ENCODE measurements at places on chromosomes 12 and 14. TPM values are rescaled to one million over a fixed set of nuclear protein-coding genes. Genes with fewer than 3 reads are reported as not detected.

DNA sequence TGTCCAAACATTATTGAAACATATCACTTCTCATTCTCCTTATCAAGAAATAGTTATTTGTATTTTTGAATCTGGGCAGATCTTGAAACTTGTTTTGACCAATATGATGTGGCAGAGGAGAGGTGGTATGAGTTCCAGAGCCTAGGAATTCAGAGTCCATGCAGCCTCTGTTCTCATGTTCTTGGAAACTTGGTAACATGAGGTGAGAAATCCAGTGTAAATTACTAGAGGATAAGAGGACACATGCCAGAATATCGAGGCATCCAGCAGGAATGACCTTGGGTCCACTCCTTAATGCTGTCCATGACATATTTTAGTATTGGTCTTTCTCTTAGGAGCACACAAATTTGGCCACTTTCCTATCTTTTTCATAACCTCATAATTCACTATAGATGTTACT is 1374.6 kb downstream of the FSCB start:
- no peak for DNase-seq

OTX2 gene
- total RNA-seq: 8.2 TPM

DNA sequence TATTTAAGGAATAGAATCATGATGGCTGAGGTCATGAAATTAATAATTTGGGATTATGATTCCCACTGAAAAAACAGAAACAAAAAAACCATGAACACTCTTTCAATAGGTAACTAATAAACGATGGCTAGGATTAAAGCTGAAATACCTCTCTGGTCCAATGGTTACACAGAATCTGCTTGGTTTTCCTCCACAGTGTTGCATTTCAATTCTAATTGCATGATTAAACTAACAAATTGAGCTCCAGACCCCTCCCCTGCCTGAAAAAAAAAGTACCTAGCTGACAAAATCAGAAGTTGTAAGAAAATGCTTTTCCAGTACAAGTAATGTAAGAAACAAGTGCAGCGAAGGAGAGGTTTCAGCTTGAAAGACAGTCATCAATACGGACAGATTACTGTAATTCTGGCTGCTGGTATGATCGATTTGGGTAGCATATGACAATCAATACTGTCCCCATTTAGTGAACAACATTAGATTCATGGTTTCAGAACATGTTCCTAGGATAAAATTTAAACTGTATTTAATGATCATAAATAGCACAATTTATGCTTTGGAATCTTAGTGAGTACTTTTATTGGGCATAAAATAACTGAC is 32.0 kb downstream of the INSM2 start:
- DNase-seq: no peak

DNA sequence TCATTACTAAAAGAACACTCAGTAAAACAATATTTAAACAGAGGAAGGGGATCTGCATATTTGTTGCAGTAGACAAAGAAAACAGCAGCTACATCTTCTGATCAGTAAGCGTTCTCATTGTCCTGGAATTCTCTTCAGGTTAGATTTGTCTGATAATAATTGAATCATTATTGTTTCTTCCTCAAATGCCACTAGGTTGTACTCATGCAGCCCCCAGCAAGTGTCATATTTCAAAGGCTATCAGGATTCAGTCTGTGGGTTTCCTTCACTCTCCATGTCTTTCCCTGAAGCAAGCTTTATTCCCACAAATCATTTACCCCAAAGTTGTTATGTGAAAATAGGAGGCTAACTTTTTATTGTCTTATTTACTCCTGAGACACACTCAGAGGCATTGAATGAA is 14.7 kb downstream of the PIK3C2G start:
- DNase-seq: peak; percentile 72

GRCh38 chr14:38791862-38792261 is 311.2 kb downstream of the SEC23A start:
- DNase-seq: no peak

DNA sequence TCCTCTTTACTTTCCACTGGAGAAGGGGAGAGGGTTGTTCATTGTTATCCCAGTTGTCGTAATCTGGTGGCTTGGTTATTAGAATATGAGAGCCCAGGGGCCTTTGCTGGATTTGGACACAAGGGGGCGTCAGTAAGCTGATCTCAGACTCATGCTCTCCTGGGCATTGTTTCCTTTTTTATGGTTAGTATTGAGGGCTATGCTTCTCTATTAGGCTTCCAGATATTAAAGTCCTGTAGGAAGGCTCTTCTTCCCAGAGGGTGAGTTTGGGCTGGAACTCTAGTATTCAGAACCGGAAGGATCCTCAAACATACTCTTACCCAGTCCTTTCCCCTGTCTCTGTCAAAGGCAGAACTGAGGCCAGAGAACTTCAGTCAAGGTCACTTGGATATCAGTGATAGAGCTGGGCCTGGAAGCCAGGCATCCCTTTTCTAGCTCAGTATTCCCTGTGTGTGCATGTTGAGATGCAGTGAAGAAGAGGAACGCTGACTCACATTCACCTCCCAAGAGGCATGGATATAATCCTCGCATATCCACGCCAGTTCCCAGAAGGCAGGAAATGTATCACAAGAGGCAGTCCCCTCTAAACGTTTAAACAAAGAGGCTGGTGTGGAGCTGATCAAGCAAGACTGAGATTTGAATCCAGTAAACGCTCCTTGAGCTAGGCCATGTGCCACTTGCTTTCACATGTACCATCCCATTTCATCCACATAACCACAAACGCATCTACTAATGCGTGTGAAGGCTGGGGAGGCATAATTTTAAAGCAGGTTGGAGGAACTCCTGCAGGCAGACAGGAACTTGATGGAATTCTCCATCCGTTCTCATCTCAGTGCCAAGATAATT is 41.6 kb downstream of the UBE3B start:
- DNase-seq: peak; percentile 85

SLC5A8 gene
- total RNA-seq: not detected

TRPV4 gene
- total RNA-seq: 0.75 TPM

DNA sequence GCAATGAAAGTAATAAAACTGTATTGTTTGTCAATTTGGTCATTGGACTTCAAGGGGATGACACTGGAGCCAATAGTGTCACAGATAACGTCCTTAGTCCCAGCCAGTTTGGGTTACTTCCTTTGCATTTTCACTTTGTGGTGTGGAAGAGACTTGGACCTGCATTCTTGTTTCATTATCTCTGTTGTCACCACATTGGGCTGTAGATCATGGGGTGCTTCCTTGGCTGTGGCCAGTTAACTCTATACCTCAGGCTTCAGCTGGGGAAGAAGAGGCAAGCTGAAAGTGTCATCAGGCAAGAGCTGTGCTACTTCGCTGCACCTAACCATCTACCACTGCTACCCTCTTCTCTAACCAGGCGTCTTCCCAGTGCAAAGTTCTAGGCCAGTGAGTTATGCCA is 15.1 kb upstream of the CISTR start:
- DNase-seq: peak; percentile 20

SOX5 gene
- total RNA-seq: 14.1 TPM

DNA sequence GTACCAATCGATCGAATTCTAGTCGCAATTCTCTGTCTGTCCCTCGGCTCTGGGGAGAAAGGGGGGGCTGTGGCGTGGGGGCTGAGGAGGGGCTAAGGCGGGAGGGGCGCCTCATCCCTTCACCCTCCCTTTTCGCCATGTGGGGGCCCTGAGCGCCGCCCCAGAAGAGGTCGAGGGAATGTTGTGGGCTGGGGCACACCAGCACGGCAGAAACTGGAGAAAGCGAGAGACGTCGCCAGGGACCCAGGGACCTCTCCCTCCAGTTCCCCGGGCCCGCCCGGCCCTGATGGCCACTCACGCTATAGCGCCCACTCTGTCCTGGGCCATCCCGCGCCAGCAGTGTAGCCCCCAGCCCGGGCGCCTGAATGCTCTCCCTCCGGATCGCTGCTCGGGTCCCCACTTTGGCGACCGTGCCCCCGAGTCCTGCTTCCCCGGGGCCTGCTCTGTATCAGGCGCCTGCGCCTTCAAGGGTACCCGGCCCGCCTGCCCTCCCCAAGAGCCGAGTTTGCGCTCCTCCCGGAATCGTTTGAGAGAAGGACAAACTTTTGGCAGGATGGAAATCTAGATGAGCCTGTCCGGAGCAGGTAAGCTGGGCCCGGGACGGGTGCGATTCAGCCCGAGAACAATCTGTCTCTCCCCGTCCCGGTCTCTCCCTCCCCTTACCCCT is 62.6 kb downstream of the SMUG1 start:
- DNase-seq: no peak

TMEM63C gene
- total RNA-seq: 11.3 TPM

GRCh38 chr14:90536092-90536491 is 139.3 kb downstream of the CALM1 start:
- peak; percentile 23 for DNase-seq

- DNase-seq: no peak
Measured at GRCh38 chr12:3604748-3605586, 114.0 kb downstream of the PRMT8 start.

SLC10A1 gene
- total RNA-seq: not detected

SLIRP gene
- total RNA-seq: 189 TPM

GALNT16 gene
- 6.3 TPM for total RNA-seq

RNFT2 gene
- total RNA-seq: 8.9 TPM

DNA sequence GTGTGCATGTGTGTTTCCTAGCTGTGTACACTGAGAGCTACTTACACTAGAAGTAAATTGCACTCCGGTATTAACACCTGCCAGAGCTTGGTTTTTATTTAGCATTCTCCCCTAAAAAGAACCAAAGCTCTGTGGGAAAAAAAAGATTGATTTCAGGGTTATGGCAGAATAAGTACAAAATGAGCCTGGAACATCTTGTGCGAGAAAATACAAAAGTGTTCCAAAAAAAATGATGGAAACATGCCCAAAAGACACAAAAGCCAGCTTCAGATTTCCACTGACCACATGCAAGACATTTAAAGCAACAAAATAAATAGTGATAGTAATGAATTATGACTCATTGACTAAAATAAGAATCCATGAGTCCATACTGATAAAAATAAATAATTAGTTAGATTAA is 188.3 kb downstream of the GXYLT1 start:
- DNase-seq: peak; percentile 59

TPH2 gene
- 0.24 TPM for total RNA-seq

- DNase-seq: no peak
Measured at GRCh38 chr12:116433249-116433648, 125.9 kb upstream of the MAP1LC3B2 start.

GRCh38 chr12:94590428-94590827 is 59.9 kb downstream of the TMCC3 start:
- DNase-seq: no peak

- DNase-seq: no peak
Measured at GRCh38 chr14:65549429-65549828, 136.9 kb downstream of the FUT8 start.

- no peak for DNase-seq
Measured at GRCh38 chr12:53754188-53754585, 2.4 kb upstream of the CISTR start.

DNA sequence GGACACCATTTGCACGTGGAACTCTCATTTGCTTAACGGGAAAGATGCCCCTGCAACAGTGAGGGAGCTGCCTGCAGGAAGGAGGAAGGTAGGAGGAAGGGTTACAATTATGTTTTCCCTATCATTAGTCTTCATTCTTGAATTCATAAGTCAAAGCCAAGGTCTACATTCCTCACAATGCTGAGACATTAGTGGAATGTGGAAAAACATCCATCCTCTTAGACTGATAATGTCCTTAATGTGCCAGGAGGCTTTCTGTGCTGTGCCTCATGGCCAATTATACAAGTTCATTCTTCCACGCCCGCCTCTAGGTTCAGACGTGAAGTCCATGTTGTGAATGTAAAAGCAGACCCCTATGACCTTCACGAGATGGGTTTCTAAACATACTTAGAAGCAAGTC is 1212.4 kb upstream of the TMEM132C start:
- DNase-seq: peak; percentile 78

KRT73 gene
- not detected for total RNA-seq

LHX5 gene
- not detected for total RNA-seq

KRT86 gene
- total RNA-seq: 0.43 TPM

FSCB gene
- not detected for total RNA-seq

- no peak for DNase-seq
Measured at GRCh38 chr14:63881926-63882325, 29.1 kb downstream of the SYNE2 start.

FAM181A gene
- not detected for total RNA-seq

DNA sequence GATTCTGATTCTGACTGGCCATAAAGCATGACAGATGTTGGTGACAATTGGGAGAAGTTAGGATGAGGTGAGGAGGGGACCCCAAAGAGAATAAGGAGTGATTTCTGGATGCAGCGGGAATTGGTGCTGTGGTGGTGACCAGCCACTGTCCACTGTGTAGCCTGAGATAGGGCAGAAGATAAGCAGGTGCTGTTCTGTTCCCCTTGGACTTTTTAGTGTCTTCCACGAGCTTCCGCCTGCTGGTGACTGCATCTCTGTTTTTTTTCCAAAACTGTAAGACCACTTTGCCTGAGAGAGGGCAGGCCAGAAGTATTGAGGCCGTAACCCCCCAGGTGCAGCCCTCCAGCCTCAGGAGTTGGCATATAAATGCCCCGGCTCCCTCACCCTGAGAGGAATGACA is 161.2 kb upstream of the MYL2 start:
- DNase-seq: no peak

DLK1 gene
- 1.3 TPM for total RNA-seq

SDR9C7 gene
- total RNA-seq: 0.17 TPM

DNA sequence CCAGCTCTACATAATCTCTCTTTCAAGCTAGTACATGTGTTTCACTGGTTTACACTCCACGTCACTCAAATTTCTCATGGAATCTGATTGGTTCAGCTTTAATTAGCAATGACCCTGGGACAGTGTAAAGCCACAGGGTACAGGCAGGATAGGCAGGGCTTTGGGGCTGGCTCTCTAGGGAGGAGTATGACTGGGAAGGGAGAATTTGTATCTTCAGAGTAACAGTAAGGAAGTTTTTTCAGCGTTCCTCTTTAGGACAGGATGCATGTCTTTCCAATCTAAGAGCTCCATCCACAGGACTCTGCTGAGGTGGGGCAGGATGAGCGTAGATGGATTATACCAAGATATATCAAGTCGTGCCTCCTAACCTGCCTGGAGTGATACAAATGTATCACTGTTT is 112.0 kb upstream of the CLEC14A start:
- no peak for DNase-seq

GRCh38 chr12:97875064-97875463 is 412.5 kb downstream of the RMST start:
- DNase-seq: no peak

- peak; percentile 69 for DNase-seq
Measured at GRCh38 chr14:54564868-54565784, 1.8 kb upstream of the SAMD4A start.

OLR1 gene
- 0.96 TPM for total RNA-seq

- DNase-seq: peak; percentile 55
Measured at GRCh38 chr12:13124656-13125505, 21.4 kb upstream of the GSG1 start.

GRCh38 chr12:65656891-65657351 is 167.4 kb upstream of the HMGA2 start:
- DNase-seq: peak; percentile 99

DNA sequence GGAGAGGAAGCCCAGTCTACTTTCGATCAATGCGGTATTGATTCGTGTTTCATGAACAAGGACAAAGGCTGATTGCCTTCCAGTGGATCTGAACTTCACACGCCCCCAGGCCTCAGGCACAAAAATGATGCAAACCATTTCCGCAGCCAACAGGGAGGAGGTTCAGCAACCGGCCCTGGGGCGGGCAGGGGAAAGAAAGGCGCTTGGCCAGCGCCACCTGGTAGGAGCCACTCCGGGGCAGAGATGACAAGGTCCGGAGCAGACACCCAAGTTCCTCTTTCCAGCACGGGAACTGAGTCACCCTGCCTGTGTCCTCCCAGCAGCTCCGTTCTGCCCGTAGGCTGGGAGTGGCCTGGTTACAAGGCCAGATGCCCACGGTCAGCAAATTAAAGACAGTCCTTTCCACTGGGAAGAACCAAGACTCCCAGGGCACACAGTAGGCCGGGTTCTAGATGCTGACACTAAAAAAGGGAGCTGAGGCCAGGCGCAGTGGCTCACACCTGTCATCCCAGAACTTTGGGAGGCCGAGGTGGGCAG is 136.3 kb downstream of the SCARB1 start:
- peak; percentile 56 for DNase-seq

Data from astrocyte (in vitro differentiated cells and primary cell).